ENCODE measurements at places on chromosomes 11 and 22. TPM values are rescaled to one million over a fixed set of nuclear protein-coding genes. Genes with fewer than 3 reads are reported as not detected.
A peak's percentile ranks its signal among the peaks of the same experiment; 100 is the strongest.

Gene MB
- 7,641 TPM for total RNA-seq

Gene TMA7B
- not detected for total RNA-seq

DNA sequence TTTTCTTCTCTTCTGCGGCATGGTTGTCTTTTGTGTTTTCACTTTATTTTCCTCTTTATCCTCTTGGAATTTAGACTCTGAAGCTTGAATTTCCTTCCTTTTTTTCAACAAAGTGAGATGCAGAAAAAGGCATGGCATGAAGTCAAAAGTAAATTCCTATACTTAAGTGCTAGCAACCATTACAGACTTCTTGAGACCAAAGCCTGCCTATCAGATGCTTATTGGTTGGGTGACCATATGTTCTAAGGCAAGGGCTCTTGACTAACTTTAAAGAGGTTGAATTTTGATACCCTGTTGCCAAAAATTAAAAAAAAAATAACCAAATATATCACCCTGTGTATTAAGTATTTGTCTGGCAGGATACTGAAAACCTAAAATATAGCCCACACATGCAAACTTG, 237.4 kb downstream of the TMEM135 start:
- no peak for DNase-seq

GRCh38 chr11:7444091-7444981, 41.0 kb upstream of the OLFML1 start:
- no peak for DNase-seq

GRCh38 chr11:134554861-134555260, 142.8 kb upstream of the B3GAT1 start:
- DNase-seq = peak; percentile 38

GRCh38 chr11:58433638-58434203, 5.8 kb upstream of the OR5B2 start:
- no peak for DNase-seq

Gene ESAM
- 50.2 TPM for total RNA-seq

- DNase-seq = no peak
Observed at GRCh38 chr22:29256606-29257325, 11.0 kb downstream of the RHBDD3 start.

Gene FGF19
- not detected for total RNA-seq

Gene DERL3
- 2.2 TPM for total RNA-seq

Gene TCIRG1
- total RNA-seq = 26.5 TPM

DNA sequence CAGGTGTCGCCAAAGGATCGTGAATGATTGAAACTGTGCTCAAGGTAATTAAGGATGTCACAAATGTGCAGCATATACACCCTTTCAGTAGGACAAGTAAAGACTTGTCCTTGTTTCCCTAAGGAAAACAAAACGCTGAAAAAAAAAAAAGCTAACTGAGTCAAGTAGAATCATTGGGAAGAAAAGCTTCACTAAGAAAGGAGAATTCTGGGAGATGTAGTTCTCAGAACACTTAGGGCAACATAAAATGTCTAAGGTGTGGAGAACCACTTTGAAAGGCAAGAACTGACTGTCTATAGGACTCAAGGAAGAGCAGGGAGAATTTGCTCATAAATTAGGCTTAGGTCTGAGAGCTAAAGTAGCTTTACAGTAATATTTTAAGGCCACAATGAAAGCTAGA, 2.9 kb upstream of the OR5T1 start:
- no peak for DNase-seq

- no peak for DNase-seq
Observed at GRCh38 chr11:69844396-69844795, 25.2 kb upstream of the FGF3 start.

- DNase-seq = peak; percentile 56
Observed at GRCh38 chr11:1779806-1780699, 16.3 kb upstream of the CTSD start.

DNA sequence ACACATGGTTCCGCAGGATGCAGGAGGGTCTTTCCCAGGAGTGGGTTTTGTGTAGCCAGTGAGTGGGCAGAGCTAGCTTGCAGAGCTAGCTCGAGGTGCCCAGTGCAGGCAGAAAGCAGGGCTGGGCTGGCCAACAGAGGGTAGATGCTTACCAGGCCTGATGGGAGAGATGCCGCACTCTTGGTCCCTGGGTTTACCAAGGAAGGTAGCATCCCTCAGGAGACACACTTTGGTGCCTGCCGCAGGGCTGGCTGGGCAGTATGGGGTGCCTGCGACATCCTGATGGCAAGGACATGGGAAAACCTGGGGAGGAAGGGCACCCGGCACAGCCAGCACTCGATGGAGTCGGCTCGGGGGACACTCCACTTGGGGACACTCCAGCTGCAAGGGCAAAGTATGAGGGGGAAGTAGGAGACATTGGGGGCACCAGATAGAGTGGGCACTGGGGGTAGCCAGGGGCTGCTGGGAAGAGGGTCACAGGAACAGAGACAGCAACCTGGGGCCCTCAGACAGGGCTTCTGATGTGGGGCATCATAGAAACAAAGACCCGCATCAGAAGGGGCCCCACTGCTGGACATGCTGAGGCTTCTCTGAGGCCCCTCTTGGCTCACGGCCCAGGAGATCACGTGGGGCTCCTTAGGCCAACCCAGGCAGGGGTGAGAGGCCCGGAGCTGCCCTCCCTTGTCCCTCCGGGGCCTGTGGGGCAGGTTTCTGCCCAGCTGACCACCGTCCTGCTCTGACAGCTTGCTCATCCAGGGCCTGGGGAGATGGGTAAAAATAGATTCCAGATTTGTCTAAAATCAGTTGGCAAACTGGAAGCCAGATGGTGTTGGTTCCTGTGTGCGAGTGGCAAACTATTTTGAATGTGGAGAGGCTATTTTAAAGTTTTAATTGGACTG, 89.8 kb downstream of the MORC2 start:
- no peak for DNase-seq

DNA sequence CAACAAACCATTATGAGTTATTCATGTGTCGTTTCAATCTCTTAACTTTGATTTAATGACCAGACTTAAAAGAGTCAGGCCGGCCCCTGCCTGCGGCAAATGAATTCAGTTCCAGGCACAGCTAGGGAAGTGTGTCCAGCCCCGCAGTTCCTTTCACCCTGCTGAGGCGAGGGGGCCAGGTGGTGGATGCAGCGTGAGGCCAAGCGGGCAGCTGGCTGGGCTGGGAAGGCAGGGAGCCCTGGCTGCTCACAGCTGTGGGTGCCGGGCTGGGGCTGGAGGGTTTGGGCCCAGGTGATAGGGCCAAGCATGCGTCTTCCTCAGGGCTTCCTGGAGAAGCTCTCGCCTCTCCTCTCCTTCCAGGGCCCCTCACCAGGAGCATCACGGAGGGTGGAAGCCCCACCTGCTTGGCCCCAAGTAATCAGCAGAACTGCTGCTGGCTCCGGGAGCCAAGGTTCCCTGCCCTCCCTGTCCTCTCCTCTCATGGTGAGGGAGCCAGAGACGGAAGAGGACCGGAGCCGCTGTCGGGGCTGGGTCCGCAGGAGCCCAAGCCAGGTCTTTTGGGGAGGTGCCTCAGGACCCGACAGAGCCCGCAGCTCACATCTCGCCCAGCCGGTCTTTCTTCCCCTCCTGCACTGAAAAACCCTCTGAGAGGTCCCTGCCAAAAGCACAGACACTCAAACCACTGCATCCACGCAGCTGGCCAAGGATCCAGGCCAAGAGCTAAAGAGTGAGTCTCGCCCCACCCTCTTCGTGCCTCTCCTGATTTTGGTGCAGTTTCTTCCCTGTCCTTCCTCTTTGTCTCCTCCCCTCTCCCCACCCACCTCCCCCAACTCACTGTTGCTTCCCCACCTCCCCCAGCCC, 97.0 kb downstream of the ST3GAL4 start:
- no peak for DNase-seq

DNA sequence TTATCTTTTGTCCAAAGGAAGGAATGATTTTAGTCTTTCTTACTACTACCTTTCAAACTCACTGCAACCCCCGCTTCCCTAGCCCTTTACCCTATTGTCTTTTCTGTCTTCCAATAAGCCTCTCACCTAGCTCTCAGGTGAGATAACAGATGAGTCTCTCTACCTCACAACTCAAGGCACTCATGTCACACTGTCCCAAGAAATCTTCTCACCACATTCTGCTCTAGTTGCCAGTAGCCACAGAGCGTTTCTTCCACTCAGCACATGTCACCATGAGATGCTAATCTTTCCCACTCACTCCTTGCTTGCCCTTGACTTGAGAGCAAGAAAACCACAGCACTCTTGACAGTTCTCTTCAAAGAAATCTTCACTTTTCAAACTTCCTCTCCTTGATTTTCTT, 32.7 kb upstream of the TMEM41B start:
- DNase-seq = no peak

Gene OR8B4
- total RNA-seq = not detected

Gene PHLDB1
- 155 TPM for total RNA-seq

DNA sequence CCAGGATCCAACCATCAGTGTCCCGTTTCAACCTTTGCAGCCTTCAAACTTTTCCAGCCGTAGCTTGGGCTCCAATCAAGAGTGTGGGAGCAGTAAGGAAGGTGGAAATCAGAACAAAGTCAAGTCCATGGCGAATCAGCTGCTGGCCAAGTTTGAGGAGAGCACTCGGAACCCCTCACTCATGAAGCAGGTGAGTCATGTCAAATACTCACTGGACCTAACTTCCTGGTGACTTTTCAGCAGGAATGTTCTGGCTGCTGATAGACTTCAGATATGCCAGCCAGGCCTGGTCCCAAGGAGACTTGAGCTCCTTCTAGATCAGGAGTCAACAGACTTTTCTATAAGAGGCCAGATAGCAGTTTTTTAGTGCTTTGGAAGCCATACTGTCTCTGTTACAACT, 129.0 kb downstream of the MICAL2 start:
- no peak for DNase-seq

GRCh38 chr22:43796567-43796966, 15.5 kb downstream of the EFCAB6 start:
- no peak for DNase-seq

Gene C11orf97
- not detected for total RNA-seq

DNA sequence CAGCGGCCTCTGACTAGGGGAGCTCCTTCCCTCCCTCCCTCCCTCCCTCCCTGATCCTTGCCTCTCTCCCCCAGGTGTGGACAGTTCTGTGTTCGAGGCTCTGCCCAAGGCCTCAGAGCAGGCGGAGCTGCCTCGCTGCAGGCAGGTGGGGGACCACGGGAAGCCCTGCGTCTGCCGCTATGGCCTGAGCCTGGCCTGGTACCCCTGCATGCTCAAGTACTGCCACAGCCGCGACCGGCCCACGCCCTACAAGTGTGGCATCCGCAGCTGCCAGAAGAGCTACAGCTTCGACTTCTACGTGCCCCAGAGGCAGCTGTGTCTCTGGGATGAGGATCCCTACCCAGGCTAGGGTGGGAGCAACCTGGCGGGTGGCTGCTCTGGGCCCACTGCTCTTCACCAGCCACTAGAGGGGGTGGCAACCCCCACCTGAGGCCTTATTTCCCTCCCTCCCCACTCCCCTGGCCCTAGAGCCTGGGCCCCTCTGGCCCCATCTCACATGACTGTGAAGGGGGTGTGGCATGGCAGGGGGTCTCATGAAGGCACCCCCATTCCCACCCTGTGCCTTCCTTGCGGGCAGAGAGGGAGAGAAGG, 11.1 kb upstream of the POU2F3 start:
- DNase-seq = no peak

GRCh38 chr11:19092850-19093249, 24.1 kb upstream of the ZDHHC13 start:
- DNase-seq = no peak

DNA sequence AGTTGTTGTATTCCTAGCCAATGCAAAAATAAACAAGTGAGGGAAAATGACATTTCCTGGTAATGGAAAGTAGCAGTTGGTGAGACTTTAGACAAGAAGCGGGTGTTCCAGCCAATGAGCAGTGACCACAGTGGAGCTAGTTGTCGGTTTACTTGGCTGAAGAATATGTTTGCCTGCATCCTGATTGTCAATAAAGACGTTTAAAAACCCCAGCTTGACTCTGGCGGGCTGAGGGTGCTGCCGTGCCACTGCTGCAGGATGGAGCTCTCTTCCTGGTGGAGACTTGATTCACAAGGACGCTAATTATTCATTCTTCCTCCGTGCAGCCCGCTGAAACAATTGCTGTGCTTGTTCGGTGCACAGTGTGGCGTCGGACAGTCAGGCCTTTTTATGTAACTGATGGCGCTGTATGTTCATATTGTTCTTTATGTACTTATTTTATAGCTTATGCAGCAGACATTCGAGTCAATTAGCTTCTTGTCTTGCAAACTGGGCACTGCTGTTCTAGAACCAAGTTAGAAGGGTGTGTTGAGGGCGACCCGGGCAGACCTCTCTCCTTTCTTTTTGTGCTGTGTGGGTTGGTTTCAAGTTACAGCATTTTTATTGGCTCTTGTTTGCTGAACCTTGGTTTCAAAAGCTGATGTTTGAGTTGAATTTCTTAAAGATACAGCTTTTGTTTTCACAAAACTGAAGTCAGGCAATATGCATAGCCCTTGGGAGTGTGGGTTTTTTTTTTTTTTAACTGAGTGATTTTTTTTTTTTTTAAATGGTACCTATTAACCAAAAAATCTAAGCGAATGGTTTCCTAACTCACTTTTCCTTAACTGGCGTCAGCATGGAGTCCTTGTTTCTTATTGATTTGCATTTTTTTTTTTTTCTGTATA, 153.9 kb downstream of the TEAD1 start:
- DNase-seq = no peak

Gene SNAP29
- 23.6 TPM for total RNA-seq

Gene KREMEN1
- 52.1 TPM for total RNA-seq

DNA sequence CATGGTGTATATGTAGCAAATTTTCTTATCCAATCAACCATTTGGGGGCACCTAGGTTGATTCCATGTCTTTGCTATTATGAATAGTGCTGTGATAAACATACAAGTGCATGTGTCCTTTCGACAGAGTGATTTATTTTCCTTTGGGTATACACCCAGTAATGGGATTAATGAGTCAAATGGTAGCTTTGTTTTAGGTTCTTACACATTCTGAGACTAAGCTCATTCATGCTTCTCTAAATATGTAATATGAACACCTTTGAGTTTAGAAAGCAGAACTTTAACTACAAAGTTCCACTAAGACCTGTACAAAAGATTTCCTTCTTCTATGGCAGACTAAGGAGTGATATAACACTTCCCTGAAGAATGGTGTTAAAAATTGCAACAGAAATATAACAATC, 627.0 kb downstream of the KCNA4 start:
- no peak for DNase-seq

- no peak for DNase-seq
Observed at GRCh38 chr11:16604794-16605388, 133.6 kb upstream of the C11orf58 start.

DNA sequence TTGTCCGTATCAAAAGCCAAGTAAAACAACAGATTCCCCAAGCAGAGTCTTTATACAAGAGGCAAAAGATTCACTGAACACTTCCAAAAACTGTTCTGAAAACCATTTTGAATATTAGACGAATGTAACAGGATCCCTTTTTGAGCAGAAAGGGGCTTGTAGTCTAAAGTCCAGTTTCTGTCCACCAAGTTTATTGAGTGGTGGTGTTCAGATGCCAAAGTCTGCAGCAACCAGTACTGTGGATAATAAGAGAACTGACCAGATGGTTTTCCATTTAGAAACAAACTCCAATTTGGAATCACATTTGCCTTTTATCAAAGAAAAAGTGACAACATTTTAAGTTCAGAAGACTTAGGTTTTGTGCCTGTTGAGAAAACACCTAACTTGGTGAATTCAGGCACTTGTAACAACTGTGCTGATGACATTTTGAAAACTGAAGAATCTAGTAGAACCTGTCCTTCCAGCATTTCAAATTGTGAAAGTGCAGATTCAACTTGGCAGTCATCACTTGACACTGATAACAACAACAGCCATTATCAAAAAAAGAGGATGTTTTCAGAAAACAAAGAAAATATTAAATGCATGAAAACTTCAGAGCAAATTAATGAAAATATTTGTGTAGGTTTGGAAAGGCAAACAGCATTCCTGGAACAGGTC, 217.1 kb downstream of the CSNK2A3 start:
- DNase-seq = no peak

Data from cardiac septum (tissue), 1 donor.